ENCODE measurements at places on chromosomes 1 and 21.

DNA sequence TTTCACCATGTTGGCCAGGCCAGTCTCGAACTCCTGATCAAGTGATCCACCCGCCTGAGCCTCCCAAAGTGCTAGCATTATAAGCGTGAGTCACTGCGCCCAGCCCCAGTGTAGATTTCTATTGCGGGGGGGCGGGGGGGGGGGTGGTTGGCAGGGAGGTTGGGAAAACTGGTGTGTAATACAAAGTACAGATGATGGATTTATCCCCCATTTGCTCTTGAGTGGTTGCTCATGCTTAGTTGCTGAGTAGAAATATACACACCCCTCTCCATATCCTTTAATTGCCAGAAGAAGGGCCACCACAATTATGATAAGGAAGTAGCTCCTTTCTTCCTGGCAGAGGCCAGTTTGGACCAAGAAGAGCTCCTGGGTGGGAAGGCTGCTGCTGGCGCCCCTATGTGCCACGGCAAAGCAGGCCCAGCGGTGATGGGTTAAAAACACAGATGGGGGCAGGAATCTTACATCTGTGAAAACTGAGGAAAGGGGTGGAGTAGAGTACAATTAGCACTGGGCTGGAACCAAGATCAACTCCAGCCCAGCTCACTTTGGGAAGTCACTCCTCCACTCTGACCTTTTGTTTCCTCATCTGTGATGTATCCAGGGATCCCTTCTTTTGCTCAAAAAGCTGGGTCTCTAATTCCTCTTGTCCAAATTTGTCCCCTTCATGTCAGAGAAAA, 55.2 kb downstream of the MRPL37 start:
- DNase-seq: no peak

- no peak for DNase-seq
These were observed 76.5 kb downstream of the CD58 start for GRCh38 chr1:116494353-116494692.

GRCh38 chr21:34724131-34724856, 55.5 kb downstream of the CLIC6 start:
- DNase-seq: no peak

GRCh38 chr21:41010101-41010435, 157.9 kb upstream of the BACE2 start:
- DNase-seq: no peak

- no peak for DNase-seq
These were observed 351.6 kb upstream of the PLXNA2 start for GRCh38 chr1:208595745-208596144.

- DNase-seq: no peak
These were observed 20.6 kb downstream of the CCDC190 start for GRCh38 chr1:162840250-162840839.

GRCh38 chr1:151146072-151146411, 389 bp downstream of the SEMA6C start:
- DNase-seq: no peak

DNA sequence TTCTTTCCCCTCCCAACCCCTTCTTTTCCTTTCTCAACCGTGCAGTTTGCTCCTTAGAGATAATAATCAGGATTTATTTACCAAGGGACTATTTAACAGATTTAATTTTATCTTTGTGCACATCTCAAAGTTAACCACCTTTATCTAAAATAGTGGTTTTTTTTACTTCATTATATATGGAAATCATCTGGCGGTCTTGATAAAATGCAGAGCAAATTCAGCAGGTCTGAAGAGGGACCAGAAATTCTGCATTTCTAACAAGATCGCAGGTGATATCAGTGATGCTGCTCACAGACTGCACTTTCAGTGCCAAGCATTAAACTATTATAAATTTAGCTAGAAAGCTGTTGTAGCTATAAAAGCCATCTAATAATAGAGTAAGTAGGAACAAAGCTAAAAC, 83.4 kb upstream of the NEGR1 start:
- no peak for DNase-seq

DNA sequence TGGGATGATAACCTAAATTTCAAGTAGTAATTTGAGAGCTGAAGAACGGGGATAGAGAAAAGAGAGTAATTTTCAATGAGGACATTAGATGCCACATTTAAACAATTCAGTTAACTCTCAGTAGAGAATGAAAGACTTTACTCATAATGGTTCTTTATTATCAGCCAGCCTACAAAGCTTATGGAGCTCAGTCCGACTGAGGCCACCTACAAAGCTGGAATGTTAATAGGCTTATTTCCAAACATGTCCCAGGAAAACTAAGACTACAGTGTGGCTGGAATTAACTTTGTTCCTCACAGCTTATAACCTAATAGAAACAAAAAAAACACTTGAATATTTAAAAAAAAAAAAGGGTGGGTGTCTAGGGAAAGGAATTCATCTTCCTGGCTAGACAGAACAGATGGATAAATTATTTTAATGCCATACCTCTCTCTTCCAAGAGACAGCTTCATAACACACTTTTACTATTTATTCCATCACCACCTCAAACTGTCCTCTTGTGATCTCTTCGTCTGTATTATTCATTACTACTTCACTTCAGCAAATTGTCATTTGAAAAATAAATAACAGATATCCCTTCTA, 9.8 kb downstream of the SLC19A2 start:
- no peak for DNase-seq

DNA sequence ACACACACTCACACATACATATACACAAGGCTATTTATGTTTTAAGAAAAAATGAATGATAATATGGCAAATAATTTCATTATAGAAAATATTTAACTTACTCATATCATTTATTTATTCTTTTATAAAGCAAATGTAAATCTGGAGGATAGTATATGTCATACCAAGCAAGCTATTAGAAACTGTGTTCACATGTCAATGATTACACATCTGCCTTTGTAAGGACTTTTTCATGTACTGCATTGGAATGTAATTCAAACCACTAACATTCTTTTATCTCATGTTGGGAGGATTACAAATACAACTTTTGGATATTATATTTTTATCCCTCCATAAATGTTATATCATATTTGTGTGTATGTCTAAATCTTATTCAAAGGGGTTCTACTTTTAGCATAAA, 1887.4 kb downstream of the NCAM2 start:
- no peak for DNase-seq

- no peak for DNase-seq
These were observed 782 bp downstream of the CSDE1 start for GRCh38 chr1:114756949-114757454.

- no peak for DNase-seq
These were observed 209.2 kb upstream of the DAB1 start for GRCh38 chr1:57633056-57633455.

DNA sequence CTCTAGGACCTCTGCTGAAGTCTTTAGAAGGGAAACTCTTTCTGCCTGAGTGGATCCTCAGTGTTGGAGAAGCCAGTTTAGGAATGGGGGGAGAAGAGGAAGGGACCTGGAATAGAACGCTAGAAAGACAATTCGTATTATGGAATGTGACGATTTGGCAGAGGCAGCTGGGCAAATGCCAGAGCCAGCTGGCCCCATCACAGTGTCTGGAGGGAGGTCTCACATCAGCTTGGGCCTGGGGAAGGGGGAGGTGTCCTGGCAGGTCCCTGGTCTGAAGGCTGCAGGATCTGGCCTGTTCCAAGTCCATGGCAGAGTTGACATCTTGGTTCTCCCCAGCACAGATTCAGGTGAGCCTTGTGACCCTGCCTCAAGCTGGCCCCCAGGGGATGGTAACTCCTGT, 11.3 kb downstream of the TMCC2 start:
- DNase-seq: no peak

DNA sequence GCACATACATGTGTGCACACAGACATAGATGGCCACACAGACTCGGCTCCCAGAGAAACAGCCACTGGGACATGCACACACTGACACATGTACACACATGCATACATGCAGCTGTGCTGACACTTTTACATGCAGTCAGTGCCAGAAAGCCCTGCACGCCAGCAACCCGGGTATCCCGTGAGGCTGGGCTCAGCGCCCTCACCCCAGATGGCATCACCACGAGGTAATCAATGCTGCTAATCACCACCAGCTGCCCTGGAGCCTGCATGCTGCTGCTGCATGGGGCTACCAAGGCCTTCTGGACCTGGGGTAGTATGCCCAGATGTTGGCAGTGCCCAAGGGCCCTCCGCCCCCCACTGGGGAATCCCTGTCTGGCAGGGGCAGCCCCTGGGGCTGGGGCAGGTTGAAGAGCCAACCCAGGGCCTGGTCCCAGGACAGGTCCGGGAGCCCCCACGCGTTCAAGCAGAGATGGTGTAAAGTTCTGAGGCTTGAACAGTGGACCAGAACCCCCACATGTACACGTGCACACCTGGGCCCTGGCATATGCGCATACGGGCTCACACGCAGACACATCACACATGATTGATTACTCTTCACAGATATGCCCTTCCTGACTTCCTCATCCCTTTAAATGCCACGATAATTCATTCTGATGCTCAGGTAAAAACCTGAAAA, 2.7 kb upstream of the COL16A1 start:
- DNase-seq: no peak

DNA sequence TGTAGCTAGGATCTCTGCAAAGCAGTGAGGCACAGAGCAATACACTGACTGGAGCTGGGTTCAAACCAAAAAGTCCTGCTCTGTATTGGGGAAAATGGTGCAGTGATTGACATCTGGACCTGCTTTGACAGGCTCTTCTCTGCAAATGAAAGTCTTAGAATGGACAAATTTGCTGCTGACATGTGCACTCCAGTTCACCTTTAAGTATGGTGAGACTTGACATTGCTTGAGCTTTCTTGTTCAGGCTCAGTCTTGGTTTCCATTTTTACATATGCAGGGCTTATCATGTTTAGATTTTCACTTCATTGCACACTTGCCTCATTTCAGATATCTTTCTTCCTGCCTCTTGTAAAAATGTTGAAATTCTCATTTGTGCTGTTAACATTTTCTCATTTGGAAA, 1655.0 kb downstream of the MRPL39 start:
- DNase-seq: no peak
